Fibroblast of the aortic adventitia (primary cell): ENCODE measurements at places on chromosomes 11 and 22. TPM values are rescaled to one million over a fixed set of nuclear protein-coding genes. Genes with fewer than 3 reads are reported as not detected.

UPK3A gene
- total RNA-seq, result not detected in 2 replicates

ABCC8 gene
- not detected in 2 replicates for total RNA-seq

NXPE2 gene
- total RNA-seq, result 0.09 TPM in 1 of 2 replicates, not detected in the other

MPPED1 gene
- total RNA-seq, result not detected in 2 replicates

MUC5AC gene
- under 0.01 TPM in 1 of 2 replicates, not detected in the other for total RNA-seq

SESN3 gene
- 48.8 and 74.2 TPM in 2 replicates for total RNA-seq

DEPDC7 gene
- 3.5 and 9.9 TPM in 2 replicates for total RNA-seq

GRCh38 chr11:61146416-61146815, 14.8 kb downstream of the VPS37C start:
- no peak for DNase-seq

DNA sequence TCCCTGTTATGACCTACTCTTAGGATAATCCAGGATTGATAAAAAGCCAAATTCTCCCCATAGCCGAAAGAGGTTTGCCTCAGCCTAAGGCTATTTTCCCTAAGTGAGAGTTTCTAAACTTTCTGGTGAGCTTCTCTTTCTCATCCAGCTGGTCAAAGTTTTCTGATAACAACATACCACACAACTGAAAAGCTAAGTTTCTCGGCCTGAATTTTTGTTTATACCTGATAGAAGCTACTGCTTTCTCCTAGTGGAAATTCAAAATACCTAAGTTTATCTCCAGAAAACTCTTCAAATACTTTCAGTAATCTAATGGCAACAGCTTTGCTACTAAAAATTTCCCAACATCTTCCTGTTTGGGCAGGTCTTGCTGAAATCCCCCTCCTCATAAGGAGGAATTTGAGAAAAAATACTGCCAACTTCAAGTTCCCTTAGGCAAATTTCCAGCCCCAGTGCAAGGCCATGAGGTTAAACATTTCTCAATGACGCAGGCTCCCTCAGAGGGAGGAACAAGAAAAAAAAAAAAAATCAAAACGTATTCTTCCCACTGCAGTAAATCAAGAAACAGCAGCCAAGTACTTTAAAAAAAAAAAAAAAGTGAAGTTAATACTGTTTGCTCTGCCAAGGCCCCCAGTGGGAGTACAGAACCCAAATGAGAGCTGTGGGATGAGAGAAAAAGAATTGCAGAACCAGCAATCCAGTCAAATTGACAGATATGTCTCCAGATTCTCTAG, 127.0 kb downstream of the MRTFA start:
- peak; percentile 99 for DNase-seq

- peak; percentile 60 for DNase-seq
These were observed 63.2 kb upstream of the SNX19 start for GRCh38 chr11:130979386-130979972.

- DNase-seq, result no peak
These were observed 630 bp downstream of the CD5 start for GRCh38 chr11:61102667-61103571.

DNA sequence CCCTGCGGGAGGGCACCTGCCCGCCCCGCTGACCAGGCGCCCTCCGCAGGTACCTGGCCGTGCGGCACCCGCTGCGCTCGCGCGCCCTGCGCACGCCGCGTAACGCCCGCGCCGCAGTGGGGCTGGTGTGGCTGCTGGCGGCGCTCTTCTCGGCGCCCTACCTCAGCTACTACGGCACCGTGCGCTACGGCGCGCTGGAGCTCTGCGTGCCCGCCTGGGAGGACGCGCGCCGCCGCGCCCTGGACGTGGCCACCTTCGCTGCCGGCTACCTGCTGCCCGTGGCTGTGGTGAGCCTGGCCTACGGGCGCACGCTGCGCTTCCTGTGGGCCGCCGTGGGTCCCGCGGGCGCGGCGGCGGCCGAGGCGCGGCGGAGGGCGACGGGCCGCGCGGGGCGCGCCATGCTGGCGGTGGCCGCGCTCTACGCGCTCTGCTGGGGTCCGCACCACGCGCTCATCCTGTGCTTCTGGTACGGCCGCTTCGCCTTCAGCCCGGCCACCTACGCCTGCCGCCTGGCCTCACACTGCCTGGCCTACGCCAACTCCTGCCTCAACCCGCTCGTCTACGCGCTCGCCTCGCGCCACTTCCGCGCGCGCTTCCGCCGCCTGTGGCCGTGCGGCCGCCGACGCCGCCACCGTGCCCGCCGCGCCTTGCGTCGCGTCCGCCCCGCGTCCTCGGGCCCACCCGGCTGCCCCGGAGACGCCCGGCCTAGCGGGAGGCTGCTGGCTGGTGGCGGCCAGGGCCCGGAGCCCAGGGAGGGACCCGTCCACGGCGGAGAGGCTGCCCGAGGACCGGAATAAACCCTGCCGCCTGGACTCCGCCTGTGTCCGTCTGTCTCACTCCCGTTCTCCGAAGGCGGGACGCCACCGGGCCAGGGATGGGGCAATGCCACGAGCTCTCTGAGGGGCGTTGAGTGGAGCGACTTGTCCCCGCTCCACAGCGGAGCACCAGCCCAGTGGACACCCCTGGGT, 1.8 kb downstream of the GALR3 start:
- DNase-seq, result peak; percentile 9

DNA sequence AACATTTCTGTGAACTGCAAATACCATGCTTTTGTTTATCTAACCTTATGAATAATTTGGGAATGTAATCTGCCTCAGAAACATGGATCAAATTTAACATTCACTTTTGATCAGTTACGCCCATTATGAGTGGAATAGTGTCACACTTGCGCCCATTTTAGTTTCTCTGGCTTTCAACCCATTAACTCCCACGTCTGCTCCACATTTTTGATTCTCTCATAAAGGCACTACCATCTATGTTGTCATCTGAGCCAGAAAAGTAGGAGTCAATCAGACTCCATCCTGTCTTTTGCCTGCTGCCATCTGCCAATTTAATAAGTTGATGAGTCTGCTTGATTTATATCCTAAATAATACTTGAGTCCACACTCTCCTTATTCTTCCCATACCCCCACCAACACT, 1090.7 kb downstream of the DLG2 start:
- DNase-seq, result no peak

DNA sequence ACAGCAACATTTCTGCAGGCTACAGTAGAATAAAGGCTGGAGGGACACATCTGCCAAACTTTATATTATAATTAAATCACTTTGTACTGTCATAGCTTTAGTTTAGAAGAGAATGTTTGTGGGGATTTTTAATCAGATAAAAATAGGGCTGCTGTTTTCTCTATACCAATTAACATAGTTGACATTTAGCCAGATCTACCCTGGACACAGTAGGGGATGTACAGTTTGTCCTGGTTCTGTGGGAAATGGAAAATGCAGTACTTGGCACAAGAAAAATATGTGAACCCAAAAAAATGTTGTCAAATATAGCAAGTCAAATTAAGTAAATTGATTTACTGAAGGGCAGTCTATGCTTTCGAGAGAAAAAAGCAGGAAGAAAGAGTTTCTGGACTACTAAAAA, 20.8 kb upstream of the PICALM start:
- peak; percentile 53 for DNase-seq

DNA sequence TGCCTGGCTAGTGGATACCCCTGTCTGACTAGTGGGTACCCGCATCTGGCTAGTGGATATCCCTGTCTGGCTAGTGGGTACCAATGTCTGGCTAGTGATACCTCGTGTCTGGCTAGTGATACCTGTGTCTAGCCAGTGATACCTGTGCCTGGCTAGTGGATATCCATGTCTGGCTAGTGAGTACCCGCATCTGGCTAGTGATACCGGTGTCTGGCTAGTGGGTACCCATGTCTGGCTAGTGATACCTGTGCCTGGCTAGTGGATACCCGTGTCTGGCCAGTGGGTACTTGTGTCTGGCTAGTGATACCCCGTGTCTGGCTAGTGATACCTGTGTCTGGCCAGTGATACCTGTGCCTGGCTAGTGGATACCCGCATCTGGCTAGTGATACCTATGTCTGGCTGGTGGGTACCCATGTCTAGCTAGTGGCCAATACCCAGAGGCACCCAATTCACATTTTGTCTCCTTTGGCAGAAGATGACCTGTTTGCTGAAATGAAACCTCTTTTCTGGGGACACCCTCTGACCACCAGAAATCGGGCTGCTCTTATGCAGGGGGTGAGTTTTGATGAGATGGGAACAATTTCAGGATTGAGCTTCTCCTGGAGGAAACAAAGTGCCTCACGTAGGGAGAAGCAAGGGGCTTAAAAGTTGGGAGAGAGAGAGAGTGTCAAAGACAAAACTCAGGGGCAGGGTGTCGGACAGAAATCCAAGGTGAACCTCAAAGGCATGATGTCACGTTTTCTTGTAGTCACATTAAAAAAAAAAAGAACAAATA, 63.4 kb downstream of the SMIM38 start:
- DNase-seq, result no peak

- no peak for DNase-seq
These were observed 4.5 kb downstream of the NEAT1 start for GRCh38 chr11:65426839-65427690.

DNA sequence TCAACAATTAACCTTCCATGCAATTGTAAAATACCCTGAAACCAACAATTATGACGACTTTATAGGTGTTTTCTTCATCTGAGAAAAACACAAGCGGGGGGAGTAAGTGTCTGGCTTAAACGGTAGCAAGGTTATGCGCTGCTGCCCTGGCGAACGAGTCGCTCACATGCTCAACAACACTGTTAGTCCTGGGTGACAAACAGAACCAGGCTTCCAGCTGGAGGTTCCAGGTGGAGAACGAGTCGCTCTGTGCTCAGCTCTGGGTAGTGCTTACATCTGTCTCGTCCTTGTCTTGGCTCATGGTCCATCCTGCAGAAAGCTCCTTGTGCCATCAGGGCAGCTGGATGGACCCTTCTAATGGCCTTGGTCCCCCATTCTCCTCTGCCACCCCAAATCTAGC, 48.2 kb downstream of the PC start:
- DNase-seq, result no peak

GRCh38 chr22:28009272-28009827, 90.3 kb upstream of the PITPNB start:
- peak; percentile 86 for DNase-seq

GRCh38 chr11:18093959-18094358, 11.9 kb downstream of the SAAL1 start:
- no peak for DNase-seq

- peak; percentile 41 for DNase-seq
These were observed 35.9 kb upstream of the NUP50 start for GRCh38 chr22:45127866-45128265.

DNA sequence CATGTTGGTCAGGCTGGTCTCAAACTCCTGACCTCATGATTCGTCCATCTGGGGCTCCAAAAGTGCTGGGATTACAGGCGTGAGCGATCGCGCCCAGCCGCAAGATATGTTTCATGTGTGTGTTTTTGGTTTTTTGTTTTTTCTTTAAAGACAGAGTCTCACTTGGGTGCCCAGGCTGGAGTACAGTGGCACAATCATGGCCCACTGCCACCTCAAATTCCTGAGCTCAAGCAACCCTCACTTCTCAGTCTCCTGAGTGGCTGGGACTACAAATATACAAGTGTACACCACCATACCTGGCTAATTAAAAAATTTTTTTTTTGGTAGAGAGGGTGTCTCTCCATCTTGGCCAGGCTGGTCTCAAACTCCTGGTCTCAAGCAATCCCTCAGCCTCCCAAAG, 8.4 kb downstream of the TIGD3 start:
- no peak for DNase-seq
